Left hindlimb (tissue), 1 donor: ENCODE measurements at places on chromosomes 13 and 19.

DNA sequence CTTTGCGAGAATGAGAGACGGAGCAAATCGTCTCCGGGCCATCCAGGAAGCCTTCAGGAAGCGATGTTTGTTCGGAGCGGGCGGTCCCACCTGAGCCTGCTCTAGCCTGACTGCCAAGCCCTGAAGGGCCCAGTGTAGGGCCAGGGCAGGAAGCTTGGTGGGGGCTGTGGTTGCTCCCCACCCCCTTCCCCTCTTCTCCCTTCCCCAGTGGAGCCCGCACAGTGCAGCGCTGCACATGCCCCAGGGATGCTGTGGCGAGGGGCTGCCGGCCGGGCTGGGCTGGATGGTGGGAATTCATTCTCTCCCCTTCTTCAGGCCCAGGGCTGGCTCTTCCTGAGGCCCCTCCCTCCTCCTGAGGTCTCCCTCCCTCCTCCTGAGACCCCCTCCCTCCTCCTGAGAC is 7.1 kb upstream of the GRTP1 start:
- no peak for DNase-seq

DNA sequence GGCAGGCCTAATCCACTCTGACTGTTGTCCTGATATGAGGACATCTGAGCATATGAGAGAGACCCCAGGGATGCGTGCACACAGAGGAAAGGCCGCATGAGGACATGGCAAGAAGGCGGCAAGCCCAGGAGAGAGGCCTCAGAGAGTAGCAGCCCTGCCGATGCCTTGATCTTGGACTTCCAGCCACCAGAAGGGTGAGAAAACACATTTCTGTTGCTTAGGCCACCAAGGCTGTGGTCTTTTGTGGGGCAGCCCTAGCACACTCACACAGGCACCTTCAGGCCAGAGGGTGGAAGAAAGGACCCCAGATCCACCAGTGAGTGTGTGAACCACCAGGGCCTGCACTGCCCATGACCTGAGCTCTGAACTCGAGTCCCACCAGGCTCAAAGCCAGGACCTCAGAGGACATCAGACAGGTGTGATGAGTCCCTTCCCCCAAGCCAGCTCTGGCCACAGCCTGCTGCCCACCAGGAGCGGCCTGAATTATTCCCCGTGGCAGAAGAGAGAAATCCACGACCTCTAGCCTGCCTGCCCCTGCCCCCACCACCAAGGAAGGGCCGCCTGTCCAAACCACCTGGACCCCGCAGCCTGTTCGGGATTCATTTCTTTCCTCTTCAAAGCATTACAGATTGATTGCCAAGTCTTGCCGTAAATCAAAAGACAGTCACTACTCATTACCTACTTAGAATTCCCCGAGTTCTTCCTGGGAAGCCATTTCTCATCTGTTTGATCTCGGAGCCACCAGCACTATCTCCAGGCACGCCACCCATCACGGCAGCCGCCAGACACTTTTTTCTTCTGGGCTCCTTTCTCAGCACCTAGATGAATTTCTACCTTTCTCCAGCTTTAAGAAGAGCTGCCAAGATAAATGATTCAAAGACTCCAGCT is 72.2 kb downstream of the CEBPG start:
- no peak for DNase-seq

GRCh38 chr19:31676271-31677004 is 327.2 kb upstream of the TSHZ3 start:
- DNase-seq, result no peak

- DNase-seq, result no peak
Measured at GRCh38 chr13:20446900-20447299, 78.8 kb downstream of the CRYL1 start.

GRCh38 chr19:948842-949496 is 23.1 kb downstream of the ARID3A start:
- peak; percentile 31 for DNase-seq

DNA sequence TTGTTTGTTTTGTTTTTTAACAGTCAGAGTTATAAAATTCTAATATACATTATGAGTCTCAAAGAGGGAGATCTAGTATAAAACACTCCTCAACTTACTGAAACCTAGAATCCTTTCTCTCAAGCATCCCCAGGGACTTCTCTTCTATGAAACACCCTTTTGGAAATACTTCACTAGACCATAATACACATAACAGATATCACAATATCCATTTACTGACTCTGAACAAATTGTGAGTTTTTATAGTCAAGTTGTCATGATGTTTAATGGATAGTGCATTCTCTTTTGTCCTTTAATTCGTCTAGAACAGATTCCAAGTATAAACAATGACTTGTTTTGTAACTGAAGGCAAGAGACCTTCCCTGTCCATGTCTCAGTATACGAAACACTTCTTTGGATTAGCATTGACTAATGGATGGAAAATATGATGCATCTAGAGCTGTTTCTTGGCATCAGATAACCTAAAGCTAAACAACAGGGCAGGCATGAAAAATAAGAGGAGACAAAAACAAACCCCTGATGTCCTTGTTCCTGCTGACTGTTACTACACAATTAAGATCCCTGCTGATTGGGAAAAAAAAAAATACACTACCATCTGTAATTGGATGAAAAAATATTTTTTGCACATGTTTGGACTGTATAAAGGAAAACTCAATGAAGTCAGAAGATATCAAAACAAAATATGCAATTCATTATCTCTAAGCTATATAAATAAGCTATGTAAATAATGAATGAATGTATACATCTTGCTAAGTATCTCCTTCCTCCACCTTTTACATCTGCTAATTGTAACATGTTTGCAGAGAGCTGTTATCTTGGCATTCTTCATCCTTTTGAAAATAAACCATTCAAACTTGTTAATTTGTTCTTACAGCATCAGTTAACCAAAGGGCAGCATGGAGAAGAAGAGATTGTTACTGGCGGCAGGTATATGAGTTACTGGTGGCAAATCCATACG is 214.2 kb downstream of the LACC1 start:
- DNase-seq, result no peak
